ENCODE measurements at places on chromosomes 2 and 18.

GRCh38 chr2:120036145-120036544 lies 23.3 kb downstream of the EPB41L5 start:
- DNase-seq: no peak

- DNase-seq: no peak
Observed at GRCh38 chr2:225040856-225041206, 1.4 kb downstream of the DOCK10 start.

DNA sequence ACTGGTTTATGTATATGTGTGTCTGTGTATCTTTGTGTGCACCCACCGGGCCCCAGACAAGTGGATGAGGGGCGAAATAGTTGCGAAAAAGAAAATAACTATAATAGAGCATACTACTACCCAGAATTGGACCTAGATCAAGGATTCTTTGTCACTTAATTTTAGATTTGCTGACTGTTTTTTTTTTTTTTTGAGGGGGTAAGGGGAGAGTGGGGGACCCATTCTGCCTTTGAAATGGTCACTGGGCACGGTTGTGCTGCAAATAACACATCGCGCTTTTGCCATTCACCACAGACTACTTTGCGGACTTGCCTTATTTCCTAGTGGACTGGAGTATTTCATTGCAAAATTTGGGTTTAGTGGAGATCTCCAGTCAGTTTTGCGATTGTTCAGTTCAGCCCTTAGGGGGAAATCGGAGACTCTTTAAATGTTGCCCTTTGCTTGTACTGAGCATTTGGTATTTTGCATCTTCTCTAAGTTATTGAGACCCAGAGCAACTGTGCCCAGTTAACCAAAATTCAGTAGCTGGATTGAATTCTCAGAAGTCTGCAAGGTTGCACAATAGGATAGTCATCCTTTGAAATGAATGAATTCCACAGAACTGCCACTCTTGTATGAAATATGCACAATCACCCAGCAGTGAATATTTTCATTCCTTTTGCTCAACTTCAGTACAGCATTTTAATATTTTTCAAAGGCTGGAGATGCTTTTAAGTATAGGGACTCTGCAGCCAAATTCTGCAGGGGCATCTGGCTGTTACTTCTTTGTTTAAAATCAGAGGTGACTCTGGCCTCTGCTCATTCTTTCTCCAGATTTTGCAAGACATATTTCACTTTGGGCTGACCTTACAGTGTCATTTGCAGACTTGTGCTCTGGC lies 2.9 kb downstream of the TRIB2 start:
- no peak for DNase-seq

DNA sequence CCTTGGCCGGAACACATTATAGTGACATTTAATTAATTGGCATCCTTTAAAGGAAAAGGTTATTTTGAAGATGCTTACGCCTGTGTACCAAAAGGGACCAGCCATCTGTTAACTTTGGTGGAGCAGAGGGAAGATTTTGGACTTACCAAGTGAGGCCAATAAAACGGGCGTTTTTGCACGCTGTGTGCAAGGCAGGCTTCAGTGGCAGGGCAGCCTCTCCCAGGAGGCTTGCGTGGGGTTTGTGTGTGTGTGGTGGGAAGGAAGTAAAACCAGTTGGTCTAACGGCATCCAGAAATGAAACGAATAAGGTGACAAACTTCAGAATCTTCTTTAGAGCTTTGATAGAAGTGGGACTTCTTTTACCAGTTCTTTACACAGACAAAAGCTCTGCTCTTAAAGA lies 191.7 kb downstream of the PRKCE start:
- DNase-seq: peak; percentile 53

- DNase-seq: no peak
Observed at GRCh38 chr2:238242731-238243495, 3.1 kb upstream of the HES6 start.

DNA sequence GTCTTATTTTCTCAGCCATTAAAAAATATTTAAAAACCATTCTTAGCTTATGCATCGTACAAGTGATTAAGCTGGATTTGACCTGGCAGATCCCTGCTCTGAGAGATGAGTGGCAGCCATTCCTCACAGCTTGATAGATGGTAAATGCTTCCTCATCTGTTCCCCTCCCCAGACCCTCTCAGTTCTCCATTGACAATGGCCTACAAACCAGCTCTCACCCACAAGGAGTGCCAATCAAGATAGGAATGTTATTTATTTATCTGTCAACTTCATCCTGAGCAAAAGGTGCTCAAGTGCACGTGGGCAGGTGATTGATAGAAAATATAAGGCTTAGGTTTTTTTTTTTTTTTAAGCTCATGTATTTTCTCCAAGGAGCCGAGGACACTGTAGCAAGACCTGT lies 98.7 kb upstream of the FAM136A start:
- DNase-seq: no peak

DNA sequence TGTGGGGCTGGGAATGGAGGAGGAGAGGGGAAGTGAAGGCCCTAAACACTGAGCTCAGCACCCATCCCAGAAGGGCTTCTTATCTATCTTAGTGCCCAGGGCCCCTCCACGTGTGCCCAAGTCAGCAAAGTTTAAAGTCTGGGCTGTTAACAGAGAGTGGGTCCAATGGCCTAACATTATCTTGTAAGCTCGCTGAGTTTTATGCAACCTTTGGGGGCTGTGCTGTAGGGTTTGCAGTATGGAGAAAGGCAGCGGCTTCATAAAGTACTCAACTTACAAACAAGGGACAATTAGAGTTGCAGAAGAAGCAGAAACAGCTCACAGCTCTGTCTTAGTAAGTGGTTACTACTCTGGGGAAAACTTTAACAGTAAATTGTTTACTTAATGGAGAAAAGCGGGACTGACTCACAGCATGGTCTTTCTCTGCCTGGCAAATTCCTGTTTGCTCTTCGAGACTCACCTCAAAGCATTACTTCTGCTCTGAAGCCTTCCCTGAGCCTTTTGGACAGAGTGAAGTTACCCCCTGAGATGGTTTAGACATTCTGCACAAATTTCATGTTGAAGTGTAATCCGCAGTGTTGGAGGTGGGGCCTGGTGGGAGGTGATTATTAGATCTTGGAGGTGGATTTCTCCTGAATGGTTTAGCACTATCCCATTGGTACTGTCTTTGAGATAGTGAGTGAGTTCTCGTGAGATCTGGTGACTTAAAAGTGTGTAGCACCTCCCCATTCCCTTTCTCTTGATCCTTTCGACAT lies 9.0 kb downstream of the ENOSF1 start:
- DNase-seq: no peak

DNA sequence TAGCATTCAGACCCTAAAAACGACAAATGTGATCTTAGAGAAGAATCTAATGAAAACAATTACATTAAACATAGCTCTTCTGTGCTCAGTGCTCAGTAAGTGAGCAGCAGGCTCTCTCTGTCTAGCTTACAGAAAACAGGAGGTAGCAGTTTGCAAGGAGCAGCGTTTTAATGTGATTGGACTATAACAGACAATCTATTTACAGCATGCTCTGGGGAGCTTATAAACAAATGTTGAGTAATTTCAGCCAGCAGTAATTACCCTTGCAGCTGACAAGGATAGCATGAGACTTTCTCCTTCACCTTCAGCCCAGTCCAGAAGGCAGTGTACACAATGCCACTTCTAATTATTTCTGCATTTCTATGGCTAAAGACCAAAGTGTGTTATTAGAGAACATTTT lies 270.4 kb downstream of the FIGN start:
- DNase-seq: no peak

DNA sequence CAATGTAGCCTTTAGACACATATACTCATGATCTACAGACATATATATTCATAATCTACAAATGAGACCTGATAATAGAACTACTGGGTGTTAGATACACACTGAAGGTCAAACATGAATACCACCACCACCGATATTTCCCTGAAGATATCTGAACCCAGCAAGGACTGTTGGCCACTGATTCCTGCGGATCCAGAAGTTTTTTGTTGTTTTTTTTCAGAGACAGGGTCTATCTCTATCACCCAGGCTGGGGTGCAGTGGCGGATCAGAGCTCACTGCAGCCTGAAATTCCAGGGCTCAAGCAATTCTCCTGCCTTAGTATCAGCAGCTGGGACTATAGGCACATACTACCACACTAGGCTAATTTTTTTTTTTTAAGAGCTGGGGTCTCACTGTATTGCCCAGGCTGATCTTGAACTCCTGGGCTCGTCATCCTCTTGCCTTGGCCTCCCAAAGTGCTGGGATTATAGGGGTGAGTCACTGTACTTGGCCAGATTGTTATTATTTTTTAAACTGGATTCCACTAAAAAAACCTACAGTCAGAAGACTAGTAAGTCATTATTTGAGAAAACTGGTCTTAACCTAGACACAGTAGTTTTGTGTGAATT lies 1.8 kb downstream of the METTL5 start:
- no peak for DNase-seq

DNA sequence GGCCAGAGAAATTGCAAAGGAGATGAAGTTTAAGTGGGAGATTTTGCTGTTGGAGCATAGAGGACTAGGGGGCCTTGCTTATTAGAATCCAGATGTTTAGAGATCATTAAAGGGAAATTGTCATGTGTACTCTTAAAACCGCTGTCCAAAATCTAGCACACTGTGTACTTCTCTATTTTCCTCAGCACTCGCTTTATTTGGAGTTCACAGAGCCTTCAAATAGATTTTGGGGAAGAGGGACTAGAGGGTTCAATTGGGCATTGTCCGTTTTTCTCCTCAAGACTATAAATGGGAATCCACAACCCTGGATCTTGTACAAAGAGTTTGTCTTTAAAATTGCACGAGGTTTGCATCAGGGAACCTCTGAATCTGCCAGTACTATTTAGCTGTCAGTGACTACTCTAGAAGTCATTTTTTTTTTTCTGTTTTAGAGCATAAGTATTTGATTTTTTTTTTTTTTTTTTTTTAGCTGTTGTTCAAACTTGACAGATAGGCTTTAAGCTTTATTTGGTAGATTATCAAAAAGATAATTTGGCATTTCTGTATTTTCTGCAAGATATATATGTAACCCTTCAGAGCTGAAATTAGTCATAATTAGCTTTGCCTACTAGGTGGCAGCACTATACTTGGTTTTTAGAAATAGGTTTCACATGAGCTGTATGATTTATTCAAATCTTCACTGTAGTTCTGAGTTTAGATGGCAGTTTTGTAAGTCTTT lies 14.2 kb downstream of the PMS1 start:
- no peak for DNase-seq

DNA sequence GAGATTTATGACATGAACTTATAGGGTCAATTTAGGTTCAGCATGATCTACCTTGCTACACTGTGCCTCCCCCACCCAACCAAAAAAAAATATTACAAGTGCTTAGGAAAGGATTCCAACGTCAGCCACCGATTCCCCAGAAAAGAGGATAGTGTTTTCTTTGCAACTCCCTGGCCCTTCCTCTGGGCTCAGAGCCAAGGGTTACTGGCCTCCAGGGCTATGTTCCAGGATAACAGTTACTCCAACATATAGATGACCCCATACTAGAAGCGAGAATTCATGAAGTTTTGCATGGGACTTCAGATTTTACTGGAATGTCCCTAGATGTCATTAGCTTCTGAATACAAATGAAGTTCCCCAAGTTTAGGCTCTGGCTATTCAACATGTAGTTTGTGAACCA lies 172.1 kb downstream of the UPP2 start:
- DNase-seq: no peak

- DNase-seq: no peak
Observed at GRCh38 chr2:9087121-9087681, 83.7 kb upstream of the MBOAT2 start.

GRCh38 chr2:152049541-152049940 lies 49.3 kb downstream of the CACNB4 start:
- no peak for DNase-seq

GRCh38 chr2:97936199-97936598 lies 59.5 kb downstream of the TMEM131 start:
- DNase-seq: no peak

DNA sequence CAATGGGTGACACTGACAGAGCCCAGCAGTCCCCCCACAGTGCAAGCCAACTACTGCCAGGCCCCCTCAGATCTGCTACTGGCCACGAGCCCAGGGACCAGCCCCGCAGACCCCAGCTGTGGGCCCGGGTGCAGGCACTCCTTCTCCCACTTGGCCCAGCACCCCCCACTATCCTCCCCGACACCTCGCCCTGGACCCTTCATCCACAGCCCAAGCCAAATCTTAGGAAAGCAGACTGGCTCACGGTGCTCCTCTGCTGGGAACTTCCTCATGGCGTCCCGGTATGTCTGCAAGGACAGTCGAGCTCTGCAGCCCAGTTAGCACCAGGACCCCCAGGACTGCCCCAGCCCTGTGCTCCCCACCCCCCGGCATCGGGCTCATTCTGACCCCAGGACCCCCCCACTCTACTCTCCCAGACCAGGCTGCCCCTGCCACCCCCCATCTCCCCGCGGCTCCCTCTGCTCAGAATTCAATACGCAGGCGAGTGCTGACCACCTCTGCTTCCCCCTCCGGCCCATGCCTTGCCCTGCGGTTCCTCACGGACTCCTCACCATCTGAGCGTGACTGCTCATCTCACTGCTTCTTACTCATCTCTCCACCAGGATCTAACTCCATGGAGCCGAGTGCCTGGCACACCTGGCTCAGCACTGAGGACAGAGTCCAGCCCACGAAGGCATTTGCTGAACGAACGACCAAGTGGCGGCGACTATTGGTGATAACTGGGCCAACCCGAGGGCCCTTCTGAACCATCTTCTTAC lies 85.7 kb downstream of the PXDN start:
- no peak for DNase-seq

DNA sequence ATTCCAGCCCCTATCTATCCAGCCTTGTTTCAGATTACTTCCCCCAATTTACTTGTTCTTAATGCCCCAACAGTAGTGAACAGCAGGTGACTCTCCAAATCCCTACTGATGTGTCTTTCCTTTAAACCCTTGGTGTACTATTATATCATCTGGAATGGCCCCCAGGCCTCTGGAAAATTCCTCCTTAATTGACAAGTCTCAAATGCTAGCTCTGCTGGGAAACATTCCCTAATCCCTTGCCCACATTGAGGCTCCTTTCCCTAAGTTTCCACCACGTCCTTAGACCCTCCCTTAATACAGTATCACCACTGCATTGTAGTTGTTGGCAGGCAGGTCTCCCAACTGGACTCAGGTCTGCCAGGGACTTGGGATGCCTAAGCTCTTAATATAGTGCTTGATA lies 41.0 kb downstream of the MYO3B start:
- DNase-seq: no peak
